Stimulated activated CD8-positive, alpha-beta memory T cell treated with anti-CD3 and anti-CD28 coated beads, Interleukin-2, amount 100 ng/mL, for 48 hours (primary cell): ENCODE measurements at places on chromosomes 13 and 19.

DNA sequence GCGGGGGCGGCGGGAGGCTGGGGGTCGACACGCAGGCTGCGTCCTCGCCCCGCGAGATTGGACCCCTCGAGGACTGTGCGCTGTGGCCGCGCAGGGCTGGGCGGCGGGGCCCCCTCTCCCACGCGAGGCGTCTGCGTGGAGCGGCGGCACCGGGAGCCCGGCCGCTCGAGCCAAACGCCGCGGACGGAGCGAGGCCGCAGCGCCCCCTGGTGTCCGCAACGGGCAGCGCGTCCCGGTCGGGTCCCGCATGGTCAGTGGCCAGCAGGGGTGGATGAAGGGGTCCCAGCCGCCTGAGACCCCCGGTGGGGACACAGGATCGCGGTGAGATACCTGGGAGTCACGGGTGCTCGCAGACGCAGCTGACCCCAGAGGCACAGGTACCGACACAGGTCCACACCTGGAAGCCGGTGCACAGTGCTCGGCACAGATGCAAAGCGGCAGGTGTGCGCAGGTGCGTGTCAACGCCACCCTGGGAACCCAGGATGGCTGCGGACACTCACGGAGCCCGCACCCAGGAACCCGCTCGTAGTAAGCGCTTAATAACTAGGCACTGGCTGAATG, 2.1 kb upstream of the CIRBP start:
- peak; percentile 67 for DNase-seq

- no peak for DNase-seq
These were observed 9.2 kb downstream of the RANBP3 start for GRCh38 chr19:5968431-5969373.

- DNase-seq, result no peak
These were observed 12.9 kb downstream of the CYTH2 start for GRCh38 chr19:48481846-48482639.

DNA sequence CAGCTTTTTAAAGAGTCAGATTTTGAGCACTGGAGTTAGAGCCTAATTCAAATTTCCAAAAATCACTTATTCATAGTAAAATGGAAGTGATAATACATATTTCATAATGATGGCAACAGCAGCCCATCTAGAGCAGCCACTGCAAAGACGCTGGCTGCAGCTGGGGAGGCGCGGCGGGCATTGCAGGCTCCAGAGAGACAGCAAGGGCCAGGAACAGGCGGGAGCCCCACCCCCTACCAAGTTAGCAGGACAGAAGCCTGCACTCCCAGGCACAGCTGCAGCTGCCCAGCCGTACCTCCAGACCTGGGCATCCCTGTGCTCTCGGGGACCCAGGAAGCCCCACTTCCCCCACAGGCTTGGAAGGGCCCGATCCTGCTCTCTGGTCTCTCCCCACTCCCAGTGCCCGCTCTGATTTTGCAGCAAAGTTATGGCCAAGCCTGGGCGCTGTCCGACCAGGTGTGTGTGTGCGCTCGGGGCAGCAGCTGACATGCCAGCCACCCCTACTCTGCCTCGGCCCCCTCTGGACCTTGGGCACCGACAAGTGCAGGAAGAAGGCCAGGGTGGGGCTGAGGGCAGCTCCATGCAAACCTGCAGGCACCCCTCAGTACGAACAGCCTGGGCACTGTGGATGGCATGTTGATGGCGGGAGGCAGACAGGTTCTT, 84.8 kb downstream of the SERP2 start:
- DNase-seq, result no peak

GRCh38 chr13:99226513-99226912, 25.9 kb downstream of the UBAC2 start:
- no peak for DNase-seq

DNA sequence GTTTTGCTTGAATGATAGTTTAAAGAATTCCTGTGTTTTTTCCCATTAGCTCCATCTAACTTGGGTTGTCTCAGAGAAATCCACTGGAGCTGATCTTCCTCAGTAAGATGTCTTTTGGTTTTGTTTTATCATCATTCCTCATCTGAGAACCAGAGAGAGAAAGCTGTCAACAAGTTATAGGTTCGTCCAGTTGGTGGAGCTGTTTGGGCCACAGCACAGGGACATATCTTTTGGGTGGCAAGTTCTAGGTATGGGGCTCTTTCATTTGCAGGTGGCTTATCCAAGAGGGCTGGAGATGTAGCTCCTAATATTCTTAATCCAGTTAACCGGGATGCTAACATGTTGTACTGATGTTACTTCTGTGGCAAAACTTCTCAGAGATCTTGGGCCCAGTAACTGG, 174.2 kb downstream of the KCNRG start:
- DNase-seq, result no peak
